Mesothelial cell of epicardium (in vitro differentiated cells): ENCODE measurements at places on chromosomes 16 and 17. TPM values are rescaled to one million over a fixed set of nuclear protein-coding genes. Genes with fewer than 3 reads are reported as not detected.
A peak's percentile ranks its signal among the peaks of the same experiment; 100 is the strongest.

MMP28 gene
- total RNA-seq: 0.34 to 0.86 TPM in 2 of 3 replicates, not detected in the other

PDE6G gene
- total RNA-seq: 0.59 to 1.4 TPM (median 1.00 TPM) in 3 replicates

NXPH3 gene
- 0.82 to 0.88 TPM (median 0.83 TPM) in 3 replicates for total RNA-seq

DNA sequence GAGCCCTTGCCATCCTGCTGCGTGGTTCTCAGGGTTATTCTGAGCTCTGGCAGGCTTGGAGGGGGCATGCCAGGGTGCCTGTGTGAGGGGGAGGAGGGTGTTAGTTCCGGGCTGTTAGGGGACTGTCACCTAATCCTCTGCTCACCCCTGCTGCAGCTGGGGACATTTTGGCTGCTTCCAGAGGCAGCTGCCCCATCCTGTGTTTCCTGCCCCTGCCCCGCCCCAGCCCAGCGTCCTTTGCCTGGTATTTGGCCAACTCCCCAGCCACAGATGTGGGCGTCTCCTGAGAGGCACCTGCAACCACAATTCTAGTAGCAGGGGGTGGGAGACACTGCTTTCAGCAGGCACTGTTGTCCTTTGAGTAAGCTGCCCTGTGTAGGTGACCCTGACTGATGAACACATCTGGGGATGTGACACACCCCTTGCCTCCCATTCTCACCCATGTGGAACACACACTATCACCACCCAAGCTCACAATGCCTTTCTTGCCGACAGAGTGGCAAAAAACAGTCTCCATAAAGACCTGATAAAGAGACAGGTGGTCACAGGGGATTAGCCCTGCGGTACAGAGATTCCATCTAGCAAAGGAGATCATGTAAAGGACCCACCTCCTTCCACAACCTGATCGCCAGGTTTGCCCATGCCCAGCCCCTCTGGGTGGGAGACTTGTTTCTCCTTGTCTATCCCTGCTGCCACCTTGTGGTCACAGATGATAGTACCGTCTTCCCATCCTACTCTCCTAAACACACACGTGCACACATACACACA lies at the start of gene CHRNE:
TSS of gene CHRNE (minus strand) at position 48 of the 768 bp plus-strand sequence. CDS start at position 13, 35 bp downstream.
- H3K27ac ChIP-seq: peak within 1 kb of the TSS; percentile 10
- no peak within 1 kb of the TSS for H3K4me3 ChIP-seq
- H3K27me3 ChIP-seq: no peaks in the 10 kb centered on the region
- H3K36me3 ChIP-seq: peaks cover 6% of the 10 kb centered on the region

- H3K27me3 ChIP-seq: peaks cover 82% of the 10 kb centered on the region
- DNase-seq: peak; percentile 59
- peak overlapping the region; percentile 95 for H3K27ac ChIP-seq
These were observed 20.3 kb upstream of the HOXB9 start for GRCh38 chr17:48646183-48647102.

DNA sequence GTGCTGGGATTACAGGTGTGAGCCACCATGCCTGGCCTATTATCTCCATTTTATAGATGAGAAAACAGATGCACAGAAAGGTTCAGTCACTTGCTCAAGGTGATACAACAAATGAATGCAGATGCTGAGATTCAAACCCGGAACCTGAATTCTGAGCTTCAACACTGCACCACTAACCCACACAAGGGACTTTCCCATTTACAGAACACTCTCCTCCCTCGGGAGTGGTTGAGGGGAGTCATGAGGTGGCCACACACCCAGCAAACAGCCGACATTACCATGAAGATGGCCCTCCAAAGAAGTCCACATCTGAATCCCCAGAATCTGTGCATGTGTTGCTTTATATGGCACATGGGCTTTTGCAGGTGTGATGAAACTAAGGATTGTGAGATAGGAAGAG lies 9.1 kb downstream of the BCL7C start:
- no peak for DNase-seq
- peaks cover 35% of the 10 kb centered on the region for H3K36me3 ChIP-seq
- no peak overlapping the region for H3K4me3 ChIP-seq
- peaks cover 9% of the 10 kb centered on the region for H3K4me1 ChIP-seq
- no peak overlapping the region for H3K27ac ChIP-seq

GRCh38 chr17:31114956-31115555 lies 20.3 kb downstream of the NF1 start:
- no peaks in the 10 kb centered on the region for H3K27me3 ChIP-seq
- H3K36me3 ChIP-seq: peaks cover 12% of the 10 kb centered on the region
- DNase-seq: no peak
- H3K4me1 ChIP-seq: peaks cover 19% of the 10 kb centered on the region
- no peak overlapping the region for H3K27ac ChIP-seq

GRCh38 chr17:77875881-77876509 lies 82.5 kb upstream of the TNRC6C start:
- no peak overlapping the region for H3K4me3 ChIP-seq
- H3K36me3 ChIP-seq: peaks cover 4% of the 10 kb centered on the region
- H3K27me3 ChIP-seq: peaks cover 8% of the 10 kb centered on the region
- DNase-seq: no peak

GRCh38 chr17:74603037-74603635 lies 11.1 kb upstream of the CD300LD start:
- no peaks in the 10 kb centered on the region for H3K36me3 ChIP-seq
- H3K27ac ChIP-seq: no peak overlapping the region
- H3K4me3 ChIP-seq: no peak overlapping the region
- peaks cover 10% of the 10 kb centered on the region for H3K4me1 ChIP-seq
- DNase-seq: no peak

DNA sequence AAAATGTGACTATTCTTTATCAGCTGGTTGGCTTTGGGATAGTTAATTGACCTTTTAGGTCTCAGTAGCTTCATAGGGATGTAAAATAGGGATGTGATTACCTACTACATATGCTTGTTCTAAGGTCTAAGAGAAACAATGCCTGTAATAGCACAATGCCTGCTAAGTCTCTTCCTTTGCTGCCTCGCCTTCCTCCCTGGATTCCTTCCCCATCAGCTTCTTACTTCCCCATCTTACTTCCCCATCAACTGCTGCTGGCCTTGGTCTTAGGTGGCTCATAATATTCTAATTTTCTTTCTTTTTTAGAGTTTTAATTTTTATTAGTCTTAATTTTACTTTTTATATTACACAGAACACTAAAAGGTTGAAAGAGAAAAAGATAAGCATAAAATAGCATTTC lies 59.2 kb upstream of the GOT2 start:
- H3K27me3 ChIP-seq: peaks cover 4% of the 10 kb centered on the region
- no peak for DNase-seq
- no peak overlapping the region for H3K27ac ChIP-seq
- H3K4me3 ChIP-seq: no peak overlapping the region

DNA sequence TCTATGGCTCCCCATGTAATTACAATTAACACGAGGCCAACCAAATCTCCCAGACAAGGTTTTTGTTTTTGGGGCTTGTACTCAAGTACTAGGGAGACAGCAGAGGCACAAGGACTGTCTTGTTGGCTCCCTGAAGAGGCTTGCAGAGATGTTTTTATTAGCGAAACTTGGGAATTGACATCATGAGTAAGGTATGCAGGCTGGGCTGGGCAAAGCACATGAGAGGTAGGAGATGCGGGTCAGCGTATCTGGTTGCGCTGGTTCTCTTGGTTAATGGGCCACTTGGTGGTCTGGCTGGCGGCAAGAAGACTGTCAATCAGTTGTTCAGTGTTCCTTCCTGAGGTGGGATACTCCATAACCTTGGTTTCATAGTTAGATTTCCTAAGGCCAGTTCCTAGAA lies 28.9 kb downstream of the LCMT1 start:
- H3K27me3 ChIP-seq: no peaks in the 10 kb centered on the region
- H3K27ac ChIP-seq: peak overlapping the region; percentile 80
- no peak for DNase-seq
- no peak overlapping the region for H3K4me3 ChIP-seq
- H3K36me3 ChIP-seq: peaks cover 26% of the 10 kb centered on the region

GRCh38 chr16:5220705-5221104 lies 123.1 kb upstream of the EEF2KMT start:
- DNase-seq: no peak
- no peak overlapping the region for H3K4me3 ChIP-seq
- peaks cover 5% of the 10 kb centered on the region for H3K4me1 ChIP-seq
- no peak overlapping the region for H3K27ac ChIP-seq
- no peaks in the 10 kb centered on the region for H3K36me3 ChIP-seq

- peaks cover 6% of the 10 kb centered on the region for H3K4me1 ChIP-seq
- H3K27me3 ChIP-seq: no peaks in the 10 kb centered on the region
- H3K36me3 ChIP-seq: peaks cover 32% of the 10 kb centered on the region
- no peak overlapping the region for H3K27ac ChIP-seq
These were observed 23.1 kb upstream of the DHRS13 start for GRCh38 chr17:28925912-28926365.
